ENCODE measurements at places on chromosomes 4 and X. TPM values are rescaled to one million over a fixed set of nuclear protein-coding genes. Genes with fewer than 3 reads are reported as not detected.

ASB12 gene
- total RNA-seq, result not detected

TTC29 gene
- not detected for total RNA-seq

TMEM164 gene
- 29.6 TPM for total RNA-seq

NFXL1 gene
- 12.1 TPM for total RNA-seq

PAK3 gene
- 0.33 TPM for total RNA-seq

USP26 gene
- total RNA-seq, result not detected

IL3RA gene
- 13.1 TPM for total RNA-seq

SLBP gene
- total RNA-seq, result 83.0 TPM

MAGEE1 gene
- 2.0 TPM for total RNA-seq

AREG gene
- total RNA-seq, result 0.95 TPM

MYOZ2 gene
- total RNA-seq, result not detected

F8A3 gene
- 4.2 TPM for total RNA-seq

FAT1 gene
- total RNA-seq, result not detected

GAGE2A gene
- not detected for total RNA-seq

TSPAN7 gene
- total RNA-seq, result not detected

PWWP3B gene
- total RNA-seq, result not detected

LGI2 gene
- total RNA-seq, result not detected

EDNRA gene
- total RNA-seq, result not detected

NXF2 gene
- total RNA-seq, result not detected

IGSF1 gene
- not detected for total RNA-seq

CCNB3 gene
- 0.22 TPM for total RNA-seq

PPBP gene
- total RNA-seq, result not detected

UCP1 gene
- not detected for total RNA-seq

CD99L2 gene
- total RNA-seq, result 25.7 TPM

PKD2 gene
- total RNA-seq, result 19.5 TPM

STARD8 gene
- total RNA-seq, result 3.1 TPM

IL2RG gene
- total RNA-seq, result 512 TPM

CABS1 gene
- total RNA-seq, result not detected

SORCS2 gene
- 0.21 TPM for total RNA-seq

BTC gene
- not detected for total RNA-seq

REPS2 gene
- not detected for total RNA-seq

PABPC1L2B gene
- total RNA-seq, result not detected

DCAF4L1 gene
- total RNA-seq, result 0.90 TPM

IL1RAPL1 gene
- total RNA-seq, result not detected

ADH1A gene
- total RNA-seq, result not detected

ANOS1 gene
- total RNA-seq, result not detected

CHRNA9 gene
- total RNA-seq, result not detected

GDPD2 gene
- total RNA-seq, result 0.17 TPM

HSFX4 gene
- total RNA-seq, result not detected

PDCL2 gene
- not detected for total RNA-seq

FHDC1 gene
- 0.33 TPM for total RNA-seq

KCNIP4 gene
- total RNA-seq, result not detected

PNMA6E gene
- total RNA-seq, result not detected

PSAPL1 gene
- total RNA-seq, result not detected

MAGED4B gene
- 0.50 TPM for total RNA-seq

TCEAL6 gene
- not detected for total RNA-seq

MAGEA2B gene
- not detected for total RNA-seq

GATA1 gene
- total RNA-seq, result 0.73 TPM

P2RY8 gene
- total RNA-seq, result 59.1 TPM

RAB9B gene
- 0.22 TPM for total RNA-seq

STATH gene
- not detected for total RNA-seq

PRDM8 gene
- 12.3 TPM for total RNA-seq
